ENCODE measurements at places on chromosomes 4 and X.

DNA sequence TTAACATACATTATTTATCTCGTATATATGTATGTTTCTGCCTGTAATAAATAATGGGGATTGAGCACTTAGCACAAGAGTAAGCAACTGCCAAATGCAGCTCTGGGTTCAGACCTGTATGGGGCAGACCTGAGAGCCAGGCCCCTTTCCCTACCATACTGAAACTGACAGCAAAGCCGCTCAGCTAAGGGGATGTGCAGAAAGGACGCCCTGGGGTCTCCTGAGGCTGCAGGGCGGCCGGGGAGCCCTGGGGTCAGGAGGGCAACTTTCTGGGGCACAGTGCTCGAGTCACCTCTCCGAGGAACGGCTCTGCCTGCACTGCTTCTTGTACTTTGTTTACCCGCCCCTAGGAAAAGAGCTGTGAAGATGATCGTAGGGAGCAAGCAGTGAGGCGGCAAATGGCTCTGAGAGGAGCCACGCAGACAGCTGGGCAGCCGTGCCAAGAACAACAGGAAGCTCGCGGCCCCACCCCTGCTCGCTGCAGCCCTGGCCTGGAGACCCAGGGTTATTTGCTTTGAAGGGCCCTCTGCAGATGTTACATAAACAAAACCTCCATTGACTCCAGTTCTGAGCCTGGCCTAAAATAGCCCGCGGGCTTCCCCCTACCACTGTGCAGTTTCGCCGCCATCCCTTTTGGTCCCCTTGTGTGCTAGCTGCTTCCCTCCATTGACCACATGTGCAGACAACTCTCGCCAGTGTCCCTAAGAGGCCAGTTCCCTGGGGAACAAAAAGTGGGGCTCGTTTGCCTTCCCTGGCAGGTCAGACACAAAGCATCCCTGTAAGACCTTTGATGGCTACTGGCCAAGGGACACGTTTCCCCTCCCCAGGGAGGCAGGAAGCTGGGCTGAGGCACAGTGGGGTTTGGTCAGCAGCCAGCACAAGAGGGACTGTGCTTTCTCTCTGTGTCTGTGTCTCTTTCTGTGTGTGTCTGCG lies 111.3 kb upstream of the LNX1 start:
- peak; percentile 93 for DNase-seq

GRCh38 chrX:72604705-72605104 lies 32.1 kb upstream of the HDAC8 start:
- DNase-seq = no peak

DNA sequence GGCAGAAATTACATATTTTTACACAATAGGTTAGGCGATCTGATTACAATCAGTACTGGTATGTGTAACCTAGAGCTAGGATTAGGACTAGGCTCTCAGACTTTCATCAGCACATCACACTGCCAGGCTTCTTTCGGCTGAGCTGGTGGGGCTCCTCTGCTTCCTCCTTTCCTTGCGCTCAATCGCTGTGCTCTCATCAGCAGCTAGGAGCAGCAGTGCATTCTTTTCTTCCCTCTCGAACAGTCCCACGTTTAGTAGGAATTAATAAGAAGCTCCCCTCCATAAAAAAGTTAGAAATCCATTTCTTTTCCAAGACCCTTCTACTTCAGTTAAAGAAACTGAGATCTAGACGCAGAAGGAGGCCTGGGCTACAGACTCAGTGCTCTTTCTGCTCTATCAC lies 350.4 kb downstream of the SPRY1 start:
- DNase-seq = no peak

- DNase-seq = no peak
Observed at GRCh38 chrX:103373581-103373980, 2.8 kb upstream of the BEX3 start.

DNA sequence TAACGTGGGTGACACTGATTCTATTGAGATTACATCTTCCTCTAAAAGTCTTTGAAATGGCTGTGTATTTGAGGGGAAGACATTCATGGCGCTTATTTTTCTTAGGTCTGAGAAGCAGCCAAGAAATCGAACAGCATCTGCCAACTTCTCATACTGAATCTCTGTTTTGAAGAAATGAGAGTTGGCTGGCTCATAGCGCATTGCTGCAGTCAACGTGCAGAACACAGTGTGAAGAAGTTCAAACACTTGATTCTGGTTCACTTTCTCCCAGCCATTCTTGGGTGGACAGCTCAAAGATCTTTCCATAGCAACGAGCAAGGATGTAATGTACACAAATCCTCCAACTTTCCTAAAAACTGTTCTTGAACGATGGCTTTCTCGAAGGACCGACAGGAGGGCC lies 156.5 kb downstream of the WDFY3 start:
- DNase-seq = no peak

DNA sequence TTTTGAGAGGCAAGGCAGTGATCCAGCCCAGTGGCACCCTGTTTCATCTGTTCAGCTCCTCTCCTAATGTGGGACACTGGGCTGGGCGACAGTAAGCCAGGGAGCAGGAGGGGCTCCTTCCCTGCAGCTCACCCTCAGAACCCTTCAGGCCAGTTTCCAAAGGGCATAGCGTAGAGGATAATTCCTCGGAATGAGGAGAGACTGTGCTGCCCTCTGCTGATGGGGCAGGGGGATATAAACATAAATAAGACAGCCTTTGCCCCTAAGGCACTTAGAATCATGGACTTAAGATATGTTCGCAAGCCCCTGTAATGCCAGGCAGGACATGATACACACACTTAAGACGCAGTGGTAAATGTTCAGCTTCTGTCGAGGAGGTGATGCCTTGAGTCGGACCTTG lies 27.9 kb upstream of the ZNF185 start:
- no peak for DNase-seq

- no peak for DNase-seq
Observed at GRCh38 chrX:1273896-1274295, 5.3 kb downstream of the CSF2RA start.

DNA sequence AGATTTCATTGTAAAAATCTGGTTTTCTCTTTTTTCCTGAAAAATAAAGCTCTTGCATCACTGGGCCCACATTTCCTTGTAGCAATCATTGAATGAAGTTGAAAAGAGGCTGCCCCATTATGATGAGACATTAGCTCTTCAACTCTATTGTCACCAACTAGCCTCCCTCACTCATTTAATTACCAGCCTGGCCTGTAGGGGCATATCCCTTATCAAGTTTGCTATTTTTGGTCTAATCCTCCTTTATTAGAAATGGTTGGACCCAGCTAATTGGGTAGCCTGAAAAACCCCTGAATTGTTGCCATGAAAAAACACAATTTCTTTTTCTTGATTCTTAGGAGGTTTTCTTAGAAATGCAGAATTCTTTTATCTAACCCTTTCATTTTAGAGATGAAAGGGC lies 164.6 kb upstream of the CASK start:
- no peak for DNase-seq

DNA sequence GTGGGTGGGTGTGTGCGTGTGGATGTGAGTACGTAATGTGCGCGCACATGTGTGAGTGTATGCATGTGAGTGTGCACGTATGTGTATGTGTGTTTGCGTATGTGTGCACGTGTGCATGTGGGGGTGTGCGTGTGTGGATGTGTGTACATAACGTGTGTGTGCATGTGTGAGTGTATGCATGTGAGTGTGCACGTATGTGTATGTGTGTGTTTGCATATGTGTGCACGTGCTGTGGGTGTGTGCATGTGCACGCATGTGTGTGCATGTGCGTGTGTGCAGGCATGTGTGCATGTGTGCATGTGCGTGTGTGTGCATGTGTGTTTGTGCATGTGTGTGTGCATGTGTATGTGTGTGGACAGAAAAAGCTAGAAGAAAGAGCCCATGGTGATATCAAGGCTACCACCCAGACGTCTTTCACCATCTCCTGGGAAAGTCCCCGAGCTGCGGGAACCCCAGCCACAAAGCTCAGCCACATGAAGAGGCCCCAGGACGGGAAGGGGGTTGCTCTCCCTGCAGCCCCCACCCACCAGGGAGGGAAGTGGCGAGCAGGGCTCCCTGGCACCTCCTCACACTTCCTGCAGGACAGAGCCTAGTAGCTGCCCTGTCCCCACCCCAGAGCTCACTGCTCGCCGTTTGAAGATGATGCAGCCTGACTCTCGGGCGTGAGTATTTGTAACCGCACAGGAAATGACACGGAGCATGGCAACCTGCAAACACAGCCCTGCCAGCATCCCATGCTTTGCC lies 108.3 kb downstream of the DCTD start:
- DNase-seq = no peak

- no peak for DNase-seq
Observed at GRCh38 chr4:160928482-160928881, 1235.3 kb downstream of the FSTL5 start.

DNA sequence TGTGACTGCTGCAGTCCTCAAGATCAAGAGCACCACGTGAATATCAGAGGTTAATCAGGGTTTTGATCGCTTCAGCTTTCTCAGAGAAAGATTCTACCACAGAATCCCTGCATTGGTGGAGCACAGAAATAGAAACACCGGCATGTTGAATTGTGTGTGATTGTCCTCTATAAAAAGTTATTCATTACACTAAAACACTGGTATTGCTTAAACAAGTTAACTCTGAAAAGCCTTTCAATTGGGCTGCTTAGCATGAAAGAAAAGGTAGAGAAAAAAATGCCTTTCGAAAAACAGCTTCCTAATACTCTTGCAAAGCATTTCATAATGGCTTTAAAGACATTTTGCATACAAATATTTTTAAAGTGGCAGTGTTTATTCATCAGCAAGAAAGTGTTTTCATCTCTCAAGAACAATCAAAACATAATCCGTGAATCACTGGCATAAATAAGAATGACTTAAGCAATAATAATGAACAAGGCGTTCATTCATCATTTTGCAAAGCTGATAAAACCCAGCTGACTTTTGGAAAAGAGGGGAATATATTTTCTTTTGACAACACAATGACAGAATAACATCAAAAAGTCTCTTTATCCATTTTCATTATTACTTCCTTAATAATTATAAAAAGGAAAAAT lies 61.1 kb downstream of the HELT start:
- DNase-seq = no peak

- no peak for DNase-seq
Observed at GRCh38 chr4:179225594-179225993, 1783.4 kb upstream of the AGA start.

DNA sequence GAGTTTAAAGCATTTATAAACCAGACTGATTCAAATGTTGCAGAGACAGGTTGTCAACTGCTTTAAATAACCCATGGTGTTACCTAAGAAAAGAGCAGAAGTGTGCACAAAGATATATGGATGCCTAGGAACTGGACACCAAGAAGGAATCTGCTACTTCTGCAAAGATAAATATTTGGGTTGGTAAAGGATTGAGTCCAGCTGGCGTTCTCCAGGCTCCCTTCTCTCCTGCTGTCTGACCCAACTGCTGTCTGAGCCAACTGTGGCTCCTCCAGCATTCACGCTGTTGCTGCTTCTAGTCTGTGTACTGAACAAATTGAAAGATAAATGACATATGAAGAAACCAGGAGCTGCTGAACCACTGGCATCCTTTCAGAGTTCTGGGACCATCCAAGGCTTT lies 1167.8 kb upstream of the PRKX start:
- DNase-seq = no peak

DNA sequence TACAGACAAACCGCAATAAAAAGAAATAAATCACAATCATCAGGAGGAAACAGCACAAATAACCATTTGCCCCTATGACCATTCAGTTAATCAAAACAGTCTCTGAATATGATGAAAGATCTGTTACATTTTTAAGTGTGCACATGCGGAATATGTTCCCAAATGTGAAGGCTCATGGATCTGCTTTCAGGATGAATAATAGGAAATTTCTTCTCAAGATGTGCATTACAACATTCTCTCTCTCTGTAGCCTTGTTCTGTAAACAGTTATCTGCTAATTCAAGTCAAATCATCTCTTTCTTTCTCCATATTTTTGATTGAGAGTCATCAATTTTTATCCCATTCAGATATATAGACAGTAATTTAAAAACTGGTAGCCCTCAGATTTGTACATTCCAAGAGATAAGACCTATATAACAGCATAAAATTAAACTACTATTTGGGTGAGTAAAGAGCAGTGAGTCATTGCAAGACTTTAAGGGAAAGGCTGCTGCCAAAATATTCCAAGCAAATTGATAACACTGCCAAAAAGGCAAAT lies 433.9 kb upstream of the ATOH1 start:
- DNase-seq = no peak

- DNase-seq = no peak
Observed at GRCh38 chr4:126137782-126138170, 823.0 kb downstream of the FAT4 start.

GRCh38 chr4:80387390-80388283 lies 52.1 kb downstream of the CFAP299 start:
- DNase-seq = no peak

DNA sequence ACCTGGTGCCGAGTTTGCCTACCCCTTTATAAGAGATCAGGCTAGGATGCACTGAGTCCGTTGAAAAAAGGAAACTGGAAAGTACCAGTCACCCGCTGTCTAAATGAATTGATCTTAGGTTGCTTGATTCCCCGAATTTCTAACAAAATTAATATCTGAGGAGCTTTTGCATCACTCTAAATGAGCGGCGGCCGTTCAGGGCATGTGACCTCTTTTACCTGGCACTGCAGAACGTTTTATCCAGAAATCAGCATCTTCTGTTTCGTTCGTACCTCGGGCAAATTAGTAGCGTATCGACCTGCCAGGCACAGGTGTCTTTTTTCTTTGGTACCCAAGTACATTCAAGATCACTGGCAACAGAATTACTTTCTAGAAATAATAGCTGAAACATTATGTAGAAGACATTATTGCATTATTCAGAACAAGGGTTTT lies 876 bp downstream of the KLHL2 start:
- DNase-seq = peak; percentile 57

GRCh38 chrX:52265713-52266112 lies 81.0 kb downstream of the MAGED4 start:
- DNase-seq = no peak

DNA sequence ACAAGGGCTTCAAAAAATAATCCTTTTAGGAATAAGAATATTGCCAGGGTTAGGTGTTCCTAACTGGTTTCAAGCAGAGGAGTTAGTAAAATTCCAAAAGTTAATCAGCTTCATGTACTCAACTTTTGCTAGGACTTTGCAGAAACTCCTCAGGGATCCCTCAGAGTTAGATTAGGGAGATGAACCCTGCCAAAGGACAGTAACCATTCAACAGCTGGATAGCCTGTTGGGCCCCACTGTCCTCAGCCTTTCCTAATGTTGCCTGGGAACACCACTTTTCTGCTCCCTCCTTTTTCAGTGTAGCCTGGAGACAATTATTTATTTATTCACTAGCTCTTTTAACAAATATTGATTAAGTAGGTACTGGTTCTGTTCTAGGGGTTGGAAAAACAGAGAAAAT lies 53.8 kb downstream of the NFKB1 start:
- no peak for DNase-seq

DNA sequence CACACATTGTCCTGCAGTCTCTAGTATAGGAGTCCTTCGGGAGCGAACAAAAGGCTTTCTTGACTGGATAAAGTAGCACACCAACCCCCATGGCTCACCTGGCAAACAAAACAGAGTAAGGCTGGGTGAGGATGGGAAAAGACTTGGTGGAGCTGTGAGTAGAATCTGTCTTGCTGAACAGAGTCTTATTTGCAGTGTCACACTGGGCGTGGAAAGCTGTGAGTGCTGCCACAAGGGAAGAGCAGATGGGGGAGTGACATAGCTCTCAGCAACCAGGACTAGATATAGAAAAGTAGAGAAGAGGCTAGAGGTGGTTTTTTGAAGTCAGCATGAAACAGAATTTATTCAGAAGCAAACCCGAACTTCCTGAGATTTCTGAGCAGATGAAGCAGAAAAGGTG lies 137.2 kb upstream of the ESX1 start:
- no peak for DNase-seq

Data from NCI-H510A treated with DMSO at 0.1 percent for 48 hours (cell line).